NCI-H1092 (cell line): ENCODE measurements at places on chromosomes 5 and 9.

DNA sequence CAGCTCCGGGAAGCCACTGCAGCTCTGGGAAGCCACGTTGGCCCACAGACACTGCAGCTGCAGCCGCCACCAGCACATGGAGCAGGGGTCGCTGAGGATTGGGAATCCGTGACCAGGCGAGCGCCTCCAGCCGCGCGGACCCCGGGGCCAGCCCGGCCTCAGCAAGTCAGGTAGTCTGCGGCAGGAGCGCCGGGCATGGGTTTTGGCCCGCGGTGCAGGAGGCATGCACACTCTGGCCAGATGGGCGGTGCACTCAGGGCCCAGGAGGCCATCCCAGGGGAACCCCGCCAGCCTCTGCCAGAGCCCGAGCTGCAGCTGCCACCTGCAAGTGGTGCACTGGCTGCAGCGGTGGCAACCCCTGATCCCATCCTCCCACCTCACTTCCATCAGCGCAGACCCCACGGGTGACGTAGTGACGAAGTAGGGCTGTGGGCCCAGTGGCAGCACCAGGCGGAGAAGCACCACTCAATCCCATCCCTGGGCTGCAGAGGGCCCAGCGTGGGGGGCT is 368.3 kb upstream of the SPATA31A5 start:
- no peak for DNase-seq

DNA sequence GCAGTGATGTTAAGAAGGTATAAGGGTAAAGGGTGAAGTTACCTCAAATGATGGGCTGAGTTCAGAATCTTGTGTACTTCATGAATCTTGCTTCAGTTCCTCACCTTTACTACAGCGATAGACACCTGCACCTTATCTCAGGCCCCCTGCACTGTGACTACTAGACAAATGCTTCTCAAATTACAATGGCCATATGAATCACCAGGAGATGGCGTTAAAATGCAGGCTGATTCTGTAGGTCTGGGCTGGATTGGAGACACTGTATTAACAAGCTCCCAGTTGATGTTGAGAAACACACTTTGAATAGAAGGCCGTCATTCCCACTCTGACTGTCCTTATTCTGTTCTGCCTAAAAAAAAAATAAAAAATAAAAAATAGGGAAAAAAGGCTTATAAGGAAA is 29.8 kb downstream of the TARS1 start:
- no peak for DNase-seq

- DNase-seq: no peak
These were observed 10.0 kb upstream of the ZNF131 start for GRCh38 chr5:43110606-43111170.

DNA sequence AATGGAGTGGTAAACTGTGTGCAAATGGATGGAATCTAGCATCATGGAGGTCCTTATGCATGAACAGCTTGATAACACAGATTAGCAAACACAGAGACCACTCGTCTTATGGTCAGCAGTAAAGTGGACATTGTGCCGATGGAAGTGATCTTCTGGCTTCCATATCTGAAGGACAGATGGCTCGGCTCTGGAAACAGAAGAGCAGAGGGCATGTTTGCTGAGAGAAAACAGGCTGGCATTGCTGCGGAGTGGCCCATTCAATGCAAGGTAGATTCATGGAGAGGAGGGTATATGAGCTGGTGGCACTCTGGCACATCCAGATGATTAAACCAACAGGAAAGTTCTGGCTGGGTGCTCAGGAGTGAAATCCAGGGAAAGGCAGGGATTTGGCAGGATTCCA is 513.2 kb downstream of the DIRAS2 start:
- DNase-seq: no peak

GRCh38 chr9:79221084-79221483 is 350.7 kb upstream of the TLE4 start:
- DNase-seq: no peak

DNA sequence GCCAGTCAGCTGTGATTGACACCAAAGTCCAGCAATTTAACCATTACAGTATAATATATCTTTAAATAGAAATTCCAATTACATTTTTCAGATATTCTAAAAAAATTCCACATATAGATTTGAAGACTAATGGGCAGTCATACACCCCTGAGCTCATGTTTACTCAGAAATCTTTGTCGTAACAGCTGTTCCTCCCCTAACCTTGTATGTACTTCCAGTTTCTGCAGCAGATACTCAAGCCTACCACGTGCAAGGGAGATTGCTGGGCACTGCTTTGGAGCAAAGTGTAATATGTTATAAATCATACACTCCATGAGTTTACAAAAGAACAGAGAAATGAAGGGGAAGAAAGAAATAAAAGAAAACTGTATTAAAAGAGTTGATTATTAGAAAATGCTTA is 241.2 kb downstream of the TRIM32 start:
- no peak for DNase-seq

- DNase-seq: no peak
These were observed 175.1 kb upstream of the MAP1B start for GRCh38 chr5:71932131-71932654.

GRCh38 chr5:64872044-64872443 is 103.3 kb downstream of the CWC27 start:
- DNase-seq: no peak

- no peak for DNase-seq
These were observed 290.2 kb upstream of the RGMB start for GRCh38 chr5:98483301-98483685.

DNA sequence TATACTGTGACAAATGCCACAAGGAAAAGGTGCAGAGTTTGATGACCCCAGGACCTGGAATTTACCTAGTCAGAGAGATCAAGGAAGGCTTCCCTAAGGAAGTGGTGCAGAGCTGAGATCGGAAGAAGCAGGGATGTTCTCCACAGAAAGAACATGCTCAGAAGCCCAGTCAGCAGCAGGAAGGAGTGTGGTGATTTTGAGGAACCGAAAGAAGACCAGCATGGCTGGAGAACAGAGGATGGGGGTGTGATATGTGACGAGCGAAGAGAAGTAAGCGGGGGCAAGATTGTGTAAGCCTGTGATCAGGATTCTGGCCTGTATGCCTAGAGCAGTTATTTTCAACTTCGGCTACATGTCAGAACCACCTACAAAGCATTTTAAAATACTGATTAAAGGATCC is 18.7 kb upstream of the PIK3R1 start:
- DNase-seq: no peak

GRCh38 chr5:155978850-155979249 is 348.1 kb upstream of the SGCD start:
- DNase-seq: no peak

DNA sequence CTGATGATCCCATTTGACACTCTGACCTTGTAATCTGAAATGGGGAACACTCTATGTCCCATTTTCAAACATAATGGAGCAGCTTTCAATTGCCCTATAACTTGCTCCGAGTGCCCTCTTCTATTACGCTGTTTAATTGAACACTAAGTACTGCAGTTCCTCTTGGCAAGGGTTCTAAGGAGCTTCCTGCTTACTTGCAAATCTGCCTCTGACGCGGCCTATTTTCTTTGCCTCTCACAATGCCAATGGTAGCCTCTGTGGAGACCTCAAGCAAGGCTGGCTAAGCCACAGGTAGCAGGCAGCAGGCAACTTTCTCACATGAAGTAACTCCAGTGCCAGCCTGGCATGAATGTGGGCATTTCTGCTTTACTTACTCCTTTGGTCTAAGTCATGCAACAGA is 443.4 kb upstream of the TRPC7 start:
- no peak for DNase-seq

- no peak for DNase-seq
These were observed 92.8 kb downstream of the MVB12B start for GRCh38 chr9:126419475-126419874.

DNA sequence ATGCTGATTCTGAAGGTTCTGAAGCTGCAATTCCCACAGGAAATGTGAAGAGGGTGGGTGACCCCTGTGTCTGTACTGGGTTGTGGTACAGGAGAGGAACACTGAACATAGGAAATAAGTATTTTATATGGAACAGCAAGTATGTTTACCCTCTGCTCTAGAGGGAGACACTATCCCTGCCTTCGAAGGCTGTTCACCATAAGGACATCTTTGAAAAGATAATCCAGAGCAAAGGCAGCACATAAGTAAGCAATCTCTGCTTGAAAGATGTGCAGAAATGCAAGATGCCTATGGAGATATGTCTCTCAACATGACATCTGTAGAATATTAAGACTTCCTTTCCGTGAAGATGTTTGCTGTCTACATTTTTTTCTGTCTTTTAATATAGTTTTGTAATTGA is 184.4 kb upstream of the EFNA5 start:
- no peak for DNase-seq

- DNase-seq: no peak
These were observed 102.2 kb downstream of the SERINC5 start for GRCh38 chr5:80153586-80154126.

GRCh38 chr9:95572381-95573151 is 55.8 kb upstream of the PTCH1 start:
- DNase-seq: no peak

- no peak for DNase-seq
These were observed 170.6 kb downstream of the MCTP1 start for GRCh38 chr5:95114305-95114704.

- DNase-seq: no peak
These were observed at the start of gene CAVIN4 for GRCh38 chr9:100577776-100578448. Gene CAVIN4, plus strand, starts transcription at chr9:100578079. Its CDS starts 65 bp downstream, at chr9:100578144.

GRCh38 chr9:84340535-84340934 is at the start of gene SLC28A3:
Gene SLC28A3, minus strand, starts transcription at chr9:84340758. Its CDS starts 125 bp downstream, at chr9:84340633.
- no peak for DNase-seq

GRCh38 chr5:107601076-107601475 is 69.7 kb downstream of the EFNA5 start:
- DNase-seq: no peak

GRCh38 chr5:143501310-143502044 is 98.0 kb upstream of the NR3C1 start:
- no peak for DNase-seq
